ENCODE measurements at places on chromosomes 1 and 21.

DNA sequence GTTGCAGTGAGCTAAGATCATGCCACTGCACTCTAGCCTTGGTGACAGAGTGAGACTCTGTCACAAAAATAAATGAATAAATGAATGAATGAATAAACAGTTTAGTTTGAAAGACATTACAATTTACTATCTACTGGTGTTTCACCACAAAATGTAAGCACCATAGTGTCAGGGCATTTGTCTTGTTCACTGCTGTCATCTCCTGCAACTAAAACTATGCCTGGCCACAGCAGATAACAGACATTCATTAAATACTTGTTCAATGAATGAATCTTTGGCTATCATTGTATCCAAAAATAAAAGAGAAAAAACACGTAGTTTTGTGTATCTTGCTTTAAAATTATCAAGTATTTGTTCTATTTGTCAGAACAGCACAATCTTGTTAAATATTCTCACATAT lies 32.5 kb downstream of the SASS6 start:
- no peak for DNase-seq

DNA sequence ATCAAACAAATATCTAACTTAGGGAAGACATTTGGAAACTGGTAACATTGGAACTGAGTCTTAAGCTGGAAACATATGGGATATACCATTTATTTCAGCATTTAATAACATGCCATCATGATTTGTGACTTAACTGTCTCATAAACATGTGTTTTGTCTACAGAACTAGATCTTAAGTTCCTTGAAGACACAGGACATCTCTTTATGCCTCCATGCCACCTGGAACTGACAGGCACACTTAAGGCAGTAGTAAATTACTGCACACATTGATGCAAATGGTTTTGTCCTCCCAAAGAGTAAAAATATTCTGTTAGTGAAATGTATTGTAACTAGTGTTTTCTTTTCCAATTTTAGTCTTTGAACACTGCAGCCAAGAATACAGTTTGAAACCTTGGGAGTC lies 1.6 kb upstream of the EXO1 start:
- no peak for DNase-seq

GRCh38 chr1:14873677-14874076 lies 275.2 kb downstream of the KAZN start:
- no peak for DNase-seq

DNA sequence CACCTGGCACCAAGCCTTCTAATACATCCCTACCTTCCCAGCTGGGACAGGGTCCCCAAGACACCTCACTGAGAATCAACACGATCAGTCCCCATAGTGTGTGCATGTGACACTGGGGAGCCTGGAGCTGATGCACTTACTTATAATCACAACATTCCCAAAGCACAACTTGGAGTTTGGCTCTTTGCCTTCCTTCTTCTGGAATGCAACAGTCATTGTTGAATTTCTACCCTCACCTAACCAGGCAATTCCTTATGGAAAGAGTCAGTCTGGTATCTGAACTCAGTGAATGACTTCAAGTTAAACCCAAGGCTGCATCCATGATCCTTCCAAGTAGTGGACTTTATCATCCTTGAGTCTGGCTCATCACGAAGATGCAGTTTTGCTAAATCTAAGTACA lies 86.1 kb downstream of the DSCAM start:
- no peak for DNase-seq

GRCh38 chr1:211832661-211833060 lies 2.1 kb upstream of the LPGAT1 start:
- DNase-seq, result no peak

GRCh38 chr1:89780721-89781120 lies 40.1 kb upstream of the LRRC8D start:
- no peak for DNase-seq

GRCh38 chr1:157163273-157164127 lies 25.3 kb upstream of the ETV3 start:
- DNase-seq, result peak; percentile 73

GRCh38 chr1:204560590-204561150 lies 44.5 kb downstream of the MDM4 start:
- no peak for DNase-seq

DNA sequence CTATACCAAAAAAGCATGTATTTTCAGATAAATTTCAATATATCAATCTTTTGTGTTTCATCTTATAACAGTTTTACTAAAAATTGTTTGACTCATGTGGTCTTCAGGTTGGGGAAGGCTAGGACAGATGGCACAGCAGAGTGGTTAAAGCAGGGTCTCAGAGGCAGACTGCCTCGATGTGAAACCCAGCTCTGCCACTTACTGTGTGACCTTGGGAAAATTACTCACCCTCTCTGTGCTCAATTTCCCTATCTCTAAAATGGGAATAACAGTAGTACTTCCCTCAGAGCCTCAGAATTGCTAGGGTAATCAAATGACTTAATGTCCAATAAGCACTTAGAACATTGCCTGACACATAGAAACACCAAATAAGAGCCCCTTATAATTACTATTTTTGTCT lies 262.1 kb upstream of the FMN2 start:
- DNase-seq, result no peak

DNA sequence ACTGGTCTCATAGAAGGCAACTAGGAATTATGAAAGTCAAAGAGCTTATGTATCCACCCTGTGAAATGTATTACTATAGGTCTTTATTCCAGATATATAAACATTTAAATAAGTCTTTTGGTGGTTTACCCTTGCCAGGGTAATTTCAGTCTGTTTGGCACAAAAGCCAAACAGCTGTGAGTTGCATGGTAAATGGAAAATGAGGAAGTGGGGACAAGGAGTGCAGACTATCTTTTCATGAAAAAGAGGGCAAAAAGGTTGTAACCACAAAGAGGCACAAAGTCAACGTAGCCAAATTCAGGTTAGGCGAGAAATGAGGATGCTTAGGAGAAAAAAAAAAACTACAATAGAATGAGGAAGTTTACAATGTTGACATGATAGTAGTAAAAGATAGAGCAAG lies 492.3 kb upstream of the PRMT6 start:
- no peak for DNase-seq

- DNase-seq, result no peak
Observed at GRCh38 chr1:194252199-194252598, 1065.8 kb upstream of the B3GALT2 start.

DNA sequence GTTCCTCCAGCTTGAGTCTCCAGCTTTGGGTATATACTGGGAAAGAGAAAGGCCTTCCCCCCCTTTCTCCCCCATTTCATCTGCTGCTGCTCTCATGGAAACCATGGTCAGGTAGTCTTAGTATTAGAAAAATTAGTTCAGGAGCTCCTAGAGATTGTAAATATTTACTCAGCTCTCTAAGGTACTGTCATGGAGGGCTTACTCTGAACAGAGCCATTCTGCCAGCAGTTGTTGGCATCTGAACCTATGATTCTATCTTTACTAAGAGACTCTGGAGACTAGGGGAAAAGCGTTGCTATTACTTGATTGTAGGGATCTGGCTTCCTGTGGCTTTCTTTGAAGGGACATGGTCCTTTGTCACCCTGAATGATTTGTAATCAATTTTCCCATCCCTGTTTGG lies 6.1 kb downstream of the INTS3 start:
- DNase-seq, result no peak

DNA sequence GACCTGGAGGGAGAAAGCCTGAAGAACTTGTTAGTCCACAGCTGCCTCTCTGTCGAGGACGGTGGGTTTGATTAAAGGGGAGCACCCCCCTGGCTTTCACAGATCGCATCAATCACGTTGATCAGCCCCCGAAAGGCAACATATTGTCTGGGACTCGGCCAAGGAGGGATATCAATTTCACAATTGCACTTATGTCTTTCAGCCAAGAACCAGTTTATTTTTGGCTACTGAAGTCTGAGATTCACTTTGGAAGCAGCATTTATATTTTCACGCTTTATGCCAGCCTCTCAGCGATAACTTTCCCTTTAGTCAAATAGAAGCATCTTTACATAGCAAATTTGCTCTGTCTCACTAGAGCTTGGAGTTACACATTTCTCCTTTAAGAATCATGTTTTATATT lies 253.2 kb upstream of the RRP15 start:
- DNase-seq, result no peak

DNA sequence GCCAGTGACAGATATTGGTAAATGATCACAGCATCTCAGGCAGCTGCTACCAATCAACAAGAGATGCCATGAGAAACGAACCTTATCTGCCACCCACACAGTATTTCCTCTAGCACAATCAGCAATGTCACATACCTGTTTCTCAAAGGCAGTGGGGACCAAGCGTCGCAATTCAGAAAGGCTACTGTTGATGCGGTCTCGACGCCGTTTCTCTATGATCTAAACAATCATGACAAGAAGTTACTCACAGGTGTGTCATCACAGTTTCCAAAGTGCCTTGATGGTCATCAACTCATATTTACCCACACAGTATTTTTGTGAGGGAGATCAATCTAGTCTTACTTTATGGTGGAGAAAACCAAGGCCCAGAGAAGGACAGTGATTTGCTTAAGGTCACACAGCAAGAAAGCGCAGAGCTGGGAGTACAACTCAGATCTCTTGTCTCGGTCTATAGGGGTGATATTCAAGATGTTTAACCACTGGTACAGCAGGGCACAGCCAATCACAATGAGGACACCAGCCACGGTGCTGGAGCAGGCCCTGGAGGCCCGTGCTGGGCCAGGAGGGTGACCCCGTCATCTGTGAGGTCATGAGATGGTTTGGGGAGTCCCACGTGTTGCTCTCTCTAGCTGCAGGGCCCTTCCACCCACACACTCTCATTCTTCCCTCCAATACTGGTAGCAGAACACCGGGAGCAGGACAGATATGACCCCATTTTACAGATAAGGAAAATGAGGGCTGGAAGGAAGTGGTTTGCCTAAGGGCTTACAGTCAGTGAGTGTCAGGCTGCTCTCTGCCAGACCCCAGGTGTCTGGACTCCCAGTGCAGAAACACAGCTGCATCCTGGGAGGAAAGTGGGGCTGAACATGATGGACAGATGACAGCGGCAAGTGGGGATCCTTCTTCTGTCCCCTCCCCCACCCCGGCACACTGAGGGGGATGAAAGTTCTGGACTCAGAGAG lies 7.8 kb downstream of the HEYL start:
- no peak for DNase-seq

GRCh38 chr1:208544794-208545193 lies 300.6 kb upstream of the PLXNA2 start:
- no peak for DNase-seq

DNA sequence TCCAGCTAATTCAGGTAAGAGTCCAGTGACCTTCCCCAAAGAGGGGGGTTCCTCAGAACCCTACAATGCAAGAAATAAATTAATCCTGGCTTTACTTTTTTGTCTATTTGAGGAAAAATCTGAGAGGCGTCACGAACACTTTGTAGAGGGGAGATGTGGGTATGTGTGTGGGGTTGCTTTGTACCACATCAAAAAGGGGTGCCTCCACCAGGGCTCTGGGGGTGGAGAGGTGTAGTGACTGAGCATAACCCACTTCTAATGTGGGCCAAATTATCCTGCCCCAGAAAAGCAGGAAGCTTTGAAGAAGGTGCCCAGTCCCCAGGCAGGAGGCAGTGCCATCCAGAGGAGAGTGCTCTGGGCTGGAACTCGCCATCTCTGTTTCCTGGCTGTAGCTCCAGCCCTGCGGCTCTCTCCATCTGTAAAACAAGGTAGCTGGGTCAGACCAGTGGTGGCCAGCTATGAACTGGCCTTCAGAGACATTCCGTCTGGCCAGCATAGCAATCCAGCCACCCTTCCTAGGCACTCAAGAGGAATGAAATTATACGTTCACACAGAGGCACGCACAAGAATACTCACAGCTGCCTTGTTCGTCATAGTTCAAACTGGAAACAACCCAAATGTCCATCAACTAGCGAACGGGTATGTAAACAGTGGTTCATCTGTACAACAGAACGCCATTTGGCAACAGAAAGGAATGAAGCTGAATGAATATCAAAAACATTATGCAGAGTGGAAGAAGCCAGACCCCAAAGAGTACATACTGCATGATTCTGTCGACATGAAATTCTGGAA lies 45.4 kb upstream of the TNFRSF1B start:
- DNase-seq, result no peak

GRCh38 chr1:5758859-5759578 lies 233.2 kb downstream of the NPHP4 start:
- DNase-seq, result no peak

GRCh38 chr1:221032637-221033280 lies 153.5 kb downstream of the HLX start:
- DNase-seq, result no peak

DNA sequence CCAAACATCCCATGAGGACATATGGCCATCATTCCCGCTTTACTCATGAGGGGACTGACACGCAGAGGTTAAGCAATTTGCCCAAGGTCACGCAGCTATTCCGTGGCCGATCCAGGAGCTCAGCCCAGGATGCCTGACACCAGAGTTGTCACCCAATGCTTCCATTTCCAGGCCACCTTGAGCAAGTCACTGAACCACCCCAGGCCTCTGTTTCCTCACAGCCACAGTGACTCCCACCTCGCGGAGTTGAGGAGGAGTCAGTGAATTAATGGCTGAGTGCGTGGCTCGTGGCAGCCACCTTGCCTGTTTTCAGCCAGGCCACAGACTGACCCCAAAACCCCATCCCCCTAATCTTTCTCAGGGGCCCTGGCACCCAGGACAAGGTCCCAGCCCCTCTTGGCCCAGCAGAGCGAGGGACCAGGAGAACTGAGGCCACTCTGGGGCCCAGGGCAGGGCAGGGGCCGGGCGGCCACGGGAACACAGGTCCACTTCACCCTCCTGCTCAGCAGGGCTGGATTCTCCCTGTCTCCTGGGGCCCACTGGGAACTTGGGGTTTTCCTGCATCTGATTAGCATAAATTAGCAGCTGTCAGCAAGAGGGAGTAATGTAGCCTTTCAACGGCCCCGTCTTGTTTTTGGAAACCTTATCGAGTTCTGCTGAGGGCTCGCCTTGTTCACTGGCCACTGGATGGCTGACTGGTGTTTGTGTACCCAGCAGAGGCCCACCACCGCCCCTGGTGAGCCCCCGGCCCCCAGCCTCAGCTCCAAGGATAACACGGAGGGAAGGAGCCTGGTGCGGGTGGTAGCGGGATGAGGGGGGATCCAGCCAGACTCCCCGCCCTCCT lies 19.7 kb upstream of the LAPTM5 start:
- DNase-seq, result no peak

- no peak for DNase-seq
Observed at GRCh38 chr1:63563745-63564144, 29.5 kb upstream of the PGM1 start.

GRCh38 chr1:175851749-175852148 lies 108.4 kb upstream of the TNR start:
- no peak for DNase-seq

Measured in activated T-cell treated with anti-CD3 and anti-CD28 coated beads, Interleukin-2, amount 50 U/mL, for 4 hours (primary cell).